ENCODE measurements at places on chromosomes 1 and 21.

GRCh38 chr1:69533343-69533742 is 34.4 kb upstream of the LRRC7 start:
- no peak for DNase-seq

GRCh38 chr1:2079396-2080085 is 29.3 kb downstream of the PRKCZ start:
- DNase-seq = no peak

DNA sequence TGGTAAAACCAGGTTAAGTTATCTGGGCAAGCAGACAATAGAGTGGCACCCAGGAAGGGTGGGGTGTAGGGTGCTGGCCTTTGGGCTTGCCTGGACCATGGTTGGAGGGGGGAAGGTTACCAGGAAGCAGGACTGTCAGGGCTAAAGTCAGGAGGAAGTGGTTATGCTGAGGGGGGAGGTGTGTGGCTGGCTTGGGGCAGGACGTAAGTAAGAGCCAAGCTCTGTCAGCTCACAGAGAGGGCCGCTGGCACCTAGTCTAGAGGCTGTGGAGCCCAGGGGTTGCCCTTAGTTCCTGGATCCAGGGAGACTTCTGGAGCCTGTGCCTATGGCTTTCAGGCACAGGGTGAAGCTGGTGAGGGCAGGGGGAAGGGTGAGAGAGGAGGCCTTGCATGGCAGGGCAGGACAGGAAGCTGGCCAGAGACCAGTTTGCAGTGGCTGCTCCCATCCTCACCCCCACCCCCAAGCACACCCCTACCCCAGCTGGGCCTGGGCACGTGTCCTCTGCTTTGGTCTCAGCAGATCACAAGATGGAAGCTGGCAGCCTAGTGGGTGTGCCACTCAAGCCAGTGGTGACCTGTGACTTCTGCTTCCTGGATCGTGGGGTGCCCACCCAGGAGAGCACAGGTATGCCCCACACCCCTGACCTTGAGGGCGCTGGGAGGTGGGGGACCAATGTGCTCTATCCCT is 20.5 kb upstream of the SMYD3 start:
- no peak for DNase-seq

GRCh38 chr1:110601332-110601731 is 4.8 kb downstream of the KCNA2 start:
- DNase-seq = no peak

DNA sequence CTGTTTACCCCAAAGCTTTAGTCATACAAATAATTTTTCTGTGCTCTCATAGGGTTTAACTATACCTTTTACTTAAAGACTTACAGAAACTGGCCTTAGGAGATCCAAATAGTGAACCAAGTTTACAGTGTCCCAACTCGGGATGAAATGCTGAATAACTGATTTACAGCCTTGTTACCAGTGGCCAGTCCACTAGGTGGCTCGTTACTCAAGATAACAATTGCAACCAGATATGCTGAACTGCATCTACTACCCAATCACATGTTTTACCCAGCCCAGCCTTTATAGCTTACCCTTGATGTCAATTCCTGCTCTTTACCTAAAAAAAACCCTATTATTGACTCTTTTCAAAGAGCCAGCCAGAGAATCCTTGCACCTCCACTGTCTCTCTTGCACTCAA is 1148.8 kb upstream of the ADGRL4 start:
- DNase-seq = no peak

DNA sequence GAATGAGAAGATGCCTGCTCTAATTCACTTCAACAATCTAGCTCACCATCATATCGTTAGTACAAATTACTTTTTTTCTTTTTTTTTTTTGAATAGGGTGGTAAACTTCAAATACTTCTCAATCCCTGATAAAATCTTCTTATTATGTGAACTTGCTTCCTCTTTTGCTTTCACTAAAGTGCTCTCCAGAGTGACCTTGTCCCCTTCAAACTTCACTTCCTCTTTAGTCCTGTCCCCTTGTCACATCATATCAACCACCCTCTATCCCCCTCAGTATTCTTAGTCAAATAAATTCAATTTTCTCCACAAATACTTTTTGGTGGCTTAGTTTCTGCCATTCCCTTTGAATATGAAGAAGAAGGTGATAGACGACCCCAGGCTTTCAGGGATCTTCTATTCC is 124.9 kb upstream of the PLXNA2 start:
- DNase-seq = no peak

DNA sequence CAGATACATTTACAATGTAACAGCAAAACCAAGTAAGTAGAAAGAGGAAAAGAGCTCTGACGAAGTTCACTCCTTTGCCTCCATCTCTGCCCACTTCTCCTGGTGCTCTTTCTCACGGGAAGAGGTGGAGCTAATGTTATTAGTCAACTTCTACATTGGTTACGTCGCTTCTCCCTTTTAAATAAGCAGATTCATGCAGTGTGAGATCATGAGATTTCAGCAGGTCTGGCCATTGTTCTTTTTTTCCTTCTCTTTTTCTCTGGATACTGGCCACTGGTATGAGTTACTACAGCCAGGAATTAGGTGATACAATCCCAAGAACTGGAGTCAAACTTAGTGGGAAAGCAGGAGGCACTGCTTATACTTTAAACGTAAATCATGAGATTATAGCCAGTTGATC is 207.1 kb downstream of the AKT3 start:
- DNase-seq = peak; percentile 21

- peak; percentile 54 for DNase-seq
Measured at GRCh38 chr1:167617153-167618147, 12.6 kb upstream of the RCSD1 start.

DNA sequence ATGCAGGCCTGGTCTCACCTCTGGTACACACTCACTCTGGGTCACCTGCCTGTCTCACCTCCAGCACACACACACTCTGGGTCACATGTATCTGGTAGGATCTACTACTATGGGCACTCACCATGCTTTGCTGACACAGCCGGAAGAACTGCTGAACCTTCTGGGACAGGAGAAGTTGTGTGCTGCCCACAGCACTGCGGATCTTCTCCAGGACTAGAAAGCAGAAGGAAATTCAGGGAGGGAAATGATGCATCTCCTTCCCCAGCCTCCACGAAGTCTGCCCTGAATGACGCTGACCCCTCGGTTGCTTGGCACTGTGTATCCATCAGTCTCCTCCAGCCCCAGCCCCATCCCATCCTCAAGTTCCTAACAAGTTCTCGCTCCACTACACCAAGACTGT is 7.9 kb upstream of the SMIM12 start:
- no peak for DNase-seq

DNA sequence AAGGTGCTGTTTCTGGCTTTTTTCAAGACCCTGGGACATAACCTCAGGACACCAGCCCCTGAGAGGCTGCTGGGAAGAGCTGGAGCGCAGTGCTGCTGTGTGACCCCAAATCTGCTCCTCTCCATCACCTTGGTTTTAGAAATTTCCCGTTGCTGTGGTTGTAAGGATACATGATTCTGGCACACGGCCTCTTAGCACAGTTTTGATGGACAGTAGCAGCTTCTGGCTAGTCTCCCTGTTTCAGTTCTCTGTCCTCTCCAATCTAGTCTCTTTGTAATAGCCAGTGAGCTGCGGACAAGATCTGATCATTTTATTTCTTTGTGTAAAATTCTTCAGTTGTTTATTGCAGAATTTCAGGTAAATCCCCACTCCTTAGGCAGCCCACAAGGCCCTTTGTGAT is 3.1 kb downstream of the CLIC6 start:
- no peak for DNase-seq

- peak; percentile 14 for DNase-seq
Measured at GRCh38 chr1:69710484-69711189, 142.9 kb downstream of the LRRC7 start.

DNA sequence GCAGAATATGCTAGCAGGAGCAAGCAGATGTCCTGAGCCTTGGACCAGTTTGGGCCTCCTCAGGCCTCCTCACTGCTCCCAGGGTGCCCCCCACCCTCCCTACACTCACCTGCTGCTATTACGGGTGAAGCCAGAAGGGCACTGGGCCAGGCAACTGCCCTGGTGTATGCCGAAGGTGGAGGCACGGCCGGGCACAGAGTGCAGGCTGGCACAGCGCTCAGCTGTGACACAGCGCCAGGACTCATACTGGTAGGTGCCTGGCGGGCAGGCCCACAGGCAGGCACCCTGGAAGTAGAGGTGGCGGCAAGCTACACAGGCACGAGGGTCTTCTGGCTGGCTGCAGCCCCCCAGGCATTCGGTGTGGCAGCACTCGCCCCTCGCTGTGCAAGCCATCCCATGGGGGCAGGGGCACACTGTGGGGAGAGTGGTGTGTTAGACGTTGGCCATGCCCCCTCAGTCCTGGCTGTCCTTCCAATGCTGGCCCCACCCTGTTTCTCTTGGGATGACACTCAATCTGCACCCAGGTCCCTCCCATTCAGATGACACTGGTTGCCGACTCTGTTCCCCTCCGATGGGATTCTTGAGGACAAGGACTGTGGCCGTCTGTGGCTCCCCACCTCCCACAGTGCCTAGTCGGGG is 7.0 kb downstream of the INSRR start:
- no peak for DNase-seq

GRCh38 chr1:88296227-88296626 is 387.8 kb upstream of the PKN2 start:
- DNase-seq = no peak

- peak; percentile 52 for DNase-seq
Measured at GRCh38 chr1:236083650-236084385, 18.9 kb upstream of the NID1 start.

DNA sequence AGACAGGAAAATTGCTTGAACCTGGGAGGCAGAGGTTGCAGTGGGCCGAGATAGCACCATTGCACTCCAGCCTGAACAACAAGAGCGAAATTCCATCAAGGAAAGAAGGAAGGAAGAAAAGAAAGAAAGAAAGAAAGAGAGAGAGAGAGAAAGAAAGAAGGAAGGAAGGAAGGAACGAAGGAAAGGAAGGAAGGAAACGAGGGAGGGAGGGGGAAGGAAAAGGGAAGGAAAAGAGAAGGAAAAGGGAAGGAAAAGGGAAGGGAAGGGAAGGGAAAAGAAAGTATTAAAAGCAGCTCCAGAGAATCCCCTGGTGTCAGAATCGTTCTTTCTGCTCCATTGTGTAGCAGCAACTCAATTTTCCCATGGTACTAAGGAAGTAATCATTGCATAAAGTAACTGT is 19.2 kb upstream of the ZSWIM5 start:
- DNase-seq = no peak

DNA sequence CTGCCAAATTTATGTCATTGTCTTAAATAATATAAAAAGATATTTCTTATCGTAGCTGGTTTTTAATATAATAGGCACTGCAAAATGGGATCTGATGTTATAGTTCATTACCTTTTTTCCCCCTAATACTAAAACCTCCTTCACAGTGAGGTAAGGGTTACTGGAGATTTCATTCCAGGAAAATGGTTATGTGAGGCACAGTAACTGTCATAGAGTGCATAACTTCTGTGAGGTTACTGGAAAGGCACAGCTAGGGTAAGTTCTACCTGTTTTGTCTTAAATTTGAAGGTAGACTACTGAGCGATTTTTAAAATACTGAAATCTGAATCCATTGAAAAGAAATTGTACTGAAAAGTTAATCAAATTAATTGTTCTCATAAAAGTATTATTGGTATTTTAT is 13.0 kb downstream of the ADGRL2 start:
- DNase-seq = no peak

- DNase-seq = no peak
Measured at GRCh38 chr1:66494482-66494881, 39.5 kb upstream of the SGIP1 start.

DNA sequence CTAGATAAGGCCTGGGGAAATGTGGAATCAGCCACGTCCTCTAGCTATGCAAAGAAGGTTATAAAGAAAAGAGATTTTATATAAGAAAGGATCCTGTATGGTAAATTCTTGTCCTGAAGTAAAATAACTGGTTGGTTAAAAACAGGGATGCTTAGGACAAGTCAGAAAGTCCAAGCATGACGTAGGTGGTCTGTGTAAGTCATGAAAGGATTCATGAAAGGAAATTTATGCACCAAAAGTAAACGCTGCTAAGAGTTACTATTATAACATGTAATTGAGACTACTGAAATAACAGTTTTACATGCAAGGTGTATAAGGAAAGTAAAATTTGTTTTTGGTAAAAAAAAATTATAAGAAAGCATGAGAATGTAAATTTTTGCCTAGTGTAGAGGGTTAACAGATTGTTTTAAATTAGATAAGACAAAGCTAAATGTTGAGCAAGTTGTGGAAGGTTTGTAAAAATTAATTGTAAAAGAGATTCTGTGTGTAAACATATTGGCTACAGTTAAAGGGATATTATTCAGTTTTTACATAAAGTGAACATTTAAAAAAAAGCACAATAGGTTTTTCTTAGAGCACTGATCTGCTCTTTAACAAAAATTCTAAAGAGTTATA is 43.9 kb downstream of the PIGK start:
- DNase-seq = no peak

GRCh38 chr1:94543893-94544635 is 2.5 kb upstream of the F3 start:
- DNase-seq = peak; percentile 42

GRCh38 chr1:156815307-156815826 is 1.3 kb downstream of the SH2D2A start:
- DNase-seq = peak; percentile 66

GRCh38 chr1:146036241-146036964 is 14.9 kb upstream of the HJV start:
- DNase-seq = no peak

- no peak for DNase-seq
Measured at GRCh38 chr1:228045871-228046270, 36.6 kb upstream of the ARF1 start.

DNA sequence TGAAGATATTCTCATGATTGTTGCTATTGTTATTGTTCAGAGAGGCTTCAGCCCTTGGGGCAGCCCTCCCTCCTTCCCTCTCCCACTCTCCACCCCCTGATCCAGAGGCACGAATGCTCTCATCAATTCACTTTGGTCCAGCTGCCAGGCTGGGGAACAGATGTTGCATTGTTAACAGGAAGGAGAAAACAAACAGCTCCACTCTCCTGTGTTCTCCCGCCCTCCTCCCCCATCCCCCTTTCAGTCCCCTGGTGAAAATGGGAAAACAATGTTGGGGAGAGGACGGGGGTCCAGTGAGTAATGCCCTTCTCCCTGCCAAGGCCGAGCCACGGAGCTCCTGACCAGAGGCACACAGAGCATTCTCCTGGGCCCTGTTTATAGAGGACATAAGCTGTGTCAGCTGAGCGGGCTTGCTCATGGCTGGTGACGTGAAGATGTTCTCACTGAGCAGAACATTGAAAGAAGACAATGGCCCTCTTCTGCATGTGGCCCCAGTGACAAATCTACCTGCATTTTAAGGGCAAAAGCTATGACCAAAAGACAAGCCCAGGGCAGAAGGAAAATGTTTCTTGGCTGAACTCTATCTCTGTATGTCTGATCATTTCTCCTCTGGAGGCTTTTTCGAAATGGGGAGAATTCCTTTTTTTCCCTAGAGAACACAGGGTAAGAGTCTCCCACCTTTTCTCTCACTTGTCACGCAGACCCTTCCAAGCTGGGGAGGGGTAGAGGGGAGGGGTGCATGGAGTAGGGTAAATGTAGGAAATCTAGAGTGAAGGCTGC is 111.7 kb downstream of the GLUL start:
- no peak for DNase-seq

- DNase-seq = no peak
Measured at GRCh38 chr1:237300642-237301041, 258.7 kb downstream of the RYR2 start.

DNA sequence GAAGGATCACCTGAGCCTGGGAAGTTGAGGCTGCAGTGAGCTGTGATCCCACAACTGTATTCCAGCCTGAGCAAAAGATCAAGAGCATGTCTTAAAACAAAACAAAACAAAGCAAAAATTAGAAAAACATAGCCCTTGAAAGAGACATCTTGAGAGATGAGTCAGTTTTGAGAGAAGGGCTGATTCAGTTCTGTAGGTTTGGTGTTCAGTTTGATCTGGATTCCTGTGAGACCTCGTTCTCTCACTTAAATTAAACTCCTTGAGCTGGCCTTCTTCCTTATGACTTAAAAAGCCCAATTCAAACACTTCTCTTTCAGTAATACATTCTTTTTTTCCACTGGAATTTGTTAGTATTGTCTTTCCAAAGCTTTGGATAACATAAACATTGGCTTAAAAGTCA is 164.2 kb downstream of the NRIP1 start:
- peak; percentile 34 for DNase-seq

Data from brain microvascular endothelial cell (primary cell).